GF-D8 (cell line): ENCODE measurements at places on chromosomes 16 and 17.

- no peak for DNase-seq
These were observed 105.5 kb downstream of the TNFRSF13B start for GRCh38 chr17:16866436-16866835.

- no peak for DNase-seq
These were observed 45.9 kb downstream of the MRTFB start for GRCh38 chr16:14117051-14117450.

GRCh38 chr16:86578611-86579267, 390 bp downstream of the FOXL1 start:
- DNase-seq = no peak

- no peak for DNase-seq
These were observed 5.2 kb upstream of the PKMYT1 start for GRCh38 chr16:2985462-2985861.

DNA sequence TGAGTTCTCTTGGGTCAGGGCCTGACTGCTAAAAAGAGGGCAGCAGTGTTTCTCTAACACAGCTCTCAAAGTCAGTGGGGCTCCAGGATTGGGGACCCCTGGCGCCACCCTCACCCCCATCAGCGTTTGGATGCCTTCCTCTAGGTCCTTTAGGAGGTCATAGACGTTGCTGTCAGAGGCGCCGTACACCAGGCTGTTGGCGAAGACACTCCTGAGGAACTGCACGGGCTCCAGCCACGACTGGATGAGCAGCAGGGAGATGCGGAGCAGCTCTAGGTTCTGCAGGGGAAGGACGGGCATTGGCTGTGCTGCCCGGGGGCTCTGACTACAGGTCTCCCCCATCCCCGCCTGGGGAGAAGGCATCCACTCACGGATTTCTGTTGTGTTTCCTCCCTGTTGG, 993 bp downstream of the GH1 start:
- DNase-seq = no peak

GRCh38 chr17:71521724-71522123, 599.1 kb upstream of the SOX9 start:
- no peak for DNase-seq
